ENCODE measurements at places on chromosomes 13 and 19.

- no peak for DNase-seq
These were observed 11.4 kb upstream of the PEPD start for GRCh38 chr19:33532859-33533460.

GRCh38 chr19:5973867-5974635, 3.9 kb downstream of the RANBP3 start:
- no peak for DNase-seq

DNA sequence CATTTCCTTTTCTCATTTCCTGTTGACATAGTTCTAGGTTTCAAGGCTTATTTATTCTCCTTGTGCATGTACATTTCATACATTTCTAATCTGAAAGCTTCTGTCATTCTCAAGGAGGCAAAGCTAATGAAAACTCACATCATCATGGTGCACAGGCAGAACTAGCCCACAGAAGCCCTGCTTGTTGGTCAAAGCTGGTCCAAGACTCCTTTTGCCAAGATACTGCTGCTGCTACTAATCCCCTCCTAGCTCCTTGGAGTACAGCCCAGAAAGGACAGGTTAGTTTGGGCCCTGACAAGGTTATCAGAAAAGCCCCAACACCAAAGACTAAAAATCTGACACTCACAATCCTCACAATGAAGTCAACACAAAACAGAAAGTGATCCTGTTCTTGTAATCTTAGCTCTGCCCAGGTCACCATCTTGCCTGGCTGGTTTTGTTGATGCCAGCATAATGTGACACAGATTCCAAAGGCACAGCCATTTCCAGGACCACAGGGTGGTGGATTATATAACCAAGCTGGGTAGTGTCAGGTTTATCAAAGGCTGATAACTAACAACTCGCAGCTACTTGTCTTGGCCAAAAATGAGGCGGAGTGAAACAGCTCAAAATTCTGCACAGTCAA, 417.4 kb downstream of the NDFIP2 start:
- no peak for DNase-seq

DNA sequence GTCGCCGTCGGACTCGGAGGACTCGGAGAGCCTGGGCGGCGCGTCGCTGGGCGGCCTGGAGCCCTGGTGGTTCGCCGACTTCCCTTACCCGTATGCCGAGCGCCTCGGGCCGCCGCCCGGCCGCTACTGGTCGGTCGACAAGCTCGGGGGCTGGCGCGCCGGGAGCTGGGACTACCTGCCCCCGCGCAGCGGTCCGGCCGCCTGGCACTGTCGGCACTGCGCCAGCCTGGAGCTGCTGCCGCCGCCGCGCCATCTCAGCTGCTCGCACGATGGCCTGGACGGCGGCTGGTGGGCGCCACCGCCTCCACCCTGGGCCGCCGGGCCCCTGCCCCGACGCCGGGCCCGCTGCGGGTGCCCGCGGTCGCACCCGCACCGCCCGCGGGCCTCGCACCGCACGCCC, 2.5 kb upstream of the GRWD1 start:
- peak; percentile 44 for DNase-seq

DNA sequence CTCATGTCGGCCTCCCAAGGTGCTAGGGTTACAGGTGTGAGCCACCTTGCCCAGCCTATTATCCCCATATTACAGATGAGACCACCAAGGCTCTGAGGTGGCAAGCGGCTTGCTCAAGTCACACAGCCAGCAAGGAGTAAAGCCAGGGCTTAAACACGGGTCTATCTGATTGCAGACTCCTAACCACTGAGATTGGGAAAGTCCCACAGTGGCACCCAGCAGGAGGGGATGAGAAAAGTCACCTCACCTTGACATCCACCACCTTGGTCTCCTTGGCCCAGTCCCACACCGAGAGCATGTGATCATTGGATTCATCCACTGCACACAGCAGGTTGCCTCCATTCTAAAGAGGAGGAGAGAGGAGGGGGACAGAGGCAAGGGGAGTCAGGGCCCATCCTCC, 9.5 kb downstream of the EML2 start:
- no peak for DNase-seq

DNA sequence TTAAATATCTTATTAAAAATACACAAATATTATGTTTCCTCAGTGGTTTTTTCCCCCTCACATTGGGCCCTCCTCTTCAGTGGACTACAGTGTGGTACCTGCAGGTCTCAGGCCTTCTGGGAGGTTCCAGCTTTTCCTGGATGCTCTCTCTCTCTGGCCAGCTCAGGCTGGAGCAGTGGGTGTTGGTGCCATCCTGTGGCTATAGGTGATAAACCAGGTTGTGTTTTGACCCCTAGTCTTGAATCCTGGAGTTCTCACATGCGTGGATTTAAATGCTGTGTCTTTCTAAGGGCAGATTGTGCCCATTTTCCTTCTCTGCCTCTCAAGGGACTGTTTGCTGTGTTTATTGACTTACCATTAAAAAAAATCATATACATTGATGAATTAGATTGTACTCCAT, 41.2 kb upstream of the ZNF527 start:
- DNase-seq: peak; percentile 5

DNA sequence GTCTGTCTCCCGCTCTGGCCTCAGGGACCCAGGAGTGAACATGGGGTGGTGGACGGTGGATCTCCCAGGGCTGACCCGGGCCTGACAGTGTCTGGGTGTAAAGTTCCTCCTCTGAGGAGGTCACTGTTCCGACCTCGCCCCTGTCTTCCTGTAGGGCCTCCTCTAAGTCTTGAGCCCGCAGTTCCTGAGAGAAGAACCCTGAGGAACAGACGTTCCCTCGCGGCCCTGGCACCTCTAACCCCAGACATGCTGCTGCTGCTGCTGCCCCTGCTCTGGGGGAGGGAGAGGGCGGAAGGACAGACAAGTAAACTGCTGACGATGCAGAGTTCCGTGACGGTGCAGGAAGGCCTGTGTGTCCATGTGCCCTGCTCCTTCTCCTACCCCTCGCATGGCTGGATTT, at the start of gene SIGLEC9:
TSS of gene SIGLEC9 (plus strand) at position 178 of the 400 bp plus-strand sequence. CDS start at position 247, 69 bp downstream.
- DNase-seq: no peak

DNA sequence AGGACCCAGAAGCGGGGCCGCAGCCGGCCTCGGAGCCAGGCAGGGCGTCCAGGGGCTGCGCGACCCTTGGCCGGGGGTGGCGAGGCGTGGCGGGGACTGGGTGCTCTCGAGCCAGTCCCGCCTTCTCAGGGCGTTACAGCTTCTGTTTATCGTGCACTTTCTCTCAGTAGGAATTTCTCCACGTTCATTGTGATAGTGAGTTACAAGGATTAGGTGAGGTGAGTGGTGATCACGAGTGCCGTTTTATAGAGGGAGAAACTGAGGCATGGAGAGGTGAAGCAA, 600 bp downstream of the AP1M1 start:
- DNase-seq: no peak

DNA sequence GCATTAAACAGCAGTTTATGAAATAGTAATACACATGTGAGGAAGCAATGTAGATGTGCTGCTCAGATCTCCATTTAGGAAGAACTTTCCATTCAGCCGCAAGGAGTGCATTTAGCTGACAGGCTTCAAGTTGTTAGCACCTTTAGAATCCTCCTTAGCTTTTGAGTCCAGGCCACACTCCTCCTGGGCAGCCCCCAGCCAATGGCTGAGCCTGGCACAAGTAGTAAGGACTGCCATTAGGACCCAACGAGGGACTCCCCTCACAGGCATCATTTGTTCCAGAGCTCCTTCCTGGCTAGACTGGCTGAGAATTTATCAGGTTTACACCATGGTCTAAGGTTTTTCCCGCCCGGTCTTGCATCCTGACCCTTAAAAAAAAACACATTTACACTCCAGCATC, 201.4 kb downstream of the DIAPH3 start:
- no peak for DNase-seq

DNA sequence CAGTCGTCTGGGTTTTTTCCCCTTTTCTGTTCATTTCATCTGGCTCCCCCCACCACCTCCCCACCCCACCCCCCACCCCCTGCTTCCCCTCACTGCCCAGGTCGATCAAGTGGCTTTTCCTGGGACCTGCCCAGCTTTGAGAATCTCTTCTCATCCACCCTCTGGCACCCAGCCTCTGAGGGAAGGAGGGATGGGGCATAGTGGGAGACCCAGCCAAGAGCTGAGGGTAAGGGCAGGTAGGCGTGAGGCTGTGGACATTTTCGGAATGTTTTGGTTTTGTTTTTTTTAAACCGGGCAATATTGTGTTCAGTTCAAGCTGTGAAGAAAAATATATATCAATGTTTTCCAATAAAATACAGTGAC, 9.3 kb downstream of the CALM3 start:
- no peak for DNase-seq

DNA sequence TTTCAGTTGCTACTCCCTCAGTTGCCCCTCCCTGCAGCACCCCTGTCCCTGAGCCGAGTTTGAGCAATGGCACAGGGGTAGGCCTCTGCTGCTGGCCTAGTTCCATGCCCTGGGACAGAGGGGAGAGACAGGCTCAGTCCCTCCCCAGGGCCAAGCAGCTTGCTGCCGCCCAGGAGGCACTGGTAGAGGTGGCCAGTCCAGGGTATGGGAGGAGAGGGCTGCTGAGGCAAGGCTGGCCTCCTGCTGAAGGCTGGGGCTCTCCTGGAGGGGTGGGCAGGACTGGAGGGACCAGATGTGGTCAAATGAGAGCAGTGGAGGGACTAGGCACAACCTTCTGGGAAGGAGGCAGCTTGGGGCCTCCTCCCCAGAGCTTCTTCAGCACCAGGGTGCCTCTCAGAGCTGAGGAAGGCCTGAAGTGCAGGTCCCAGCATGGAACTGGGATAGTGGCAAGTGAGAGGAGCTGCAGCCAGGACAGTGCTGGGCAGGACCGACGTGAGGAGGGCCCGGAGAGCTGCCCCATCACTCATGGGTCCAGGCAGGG, 29.8 kb upstream of the VSTM2B start:
- DNase-seq: no peak

- peak; percentile 3 for DNase-seq
These were observed 1617.1 kb downstream of the PCDH9 start for GRCh38 chr13:65613004-65613403.

- DNase-seq: no peak
These were observed 64.0 kb downstream of the ATP11A start for GRCh38 chr13:112753833-112754232.

DNA sequence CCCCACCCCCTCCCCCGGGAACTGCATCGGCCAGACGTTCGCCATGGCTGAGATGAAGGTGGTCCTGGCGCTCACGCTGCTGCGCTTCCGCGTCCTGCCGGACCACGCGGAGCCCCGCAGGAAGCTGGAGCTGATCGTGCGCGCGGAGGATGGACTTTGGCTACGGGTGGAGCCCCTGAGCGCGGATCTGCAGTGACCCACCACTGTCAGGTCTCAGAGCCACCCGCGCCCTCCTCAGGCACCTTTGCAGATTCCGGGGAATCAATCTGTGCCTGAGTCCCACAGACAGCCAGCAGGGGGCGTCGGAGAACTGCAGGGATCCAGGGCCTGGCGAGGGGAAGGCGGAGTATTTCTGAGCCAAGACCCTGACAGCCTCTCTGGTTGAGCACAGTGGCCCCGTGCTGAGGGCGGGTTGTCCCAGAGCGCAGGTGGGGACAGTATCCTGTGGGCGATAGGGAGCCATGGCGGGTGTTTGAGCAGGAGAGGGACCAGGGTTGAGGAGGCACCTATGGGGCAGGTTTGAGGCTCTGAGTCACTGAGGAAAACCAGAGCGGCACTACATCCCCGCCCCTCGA, 30.4 kb upstream of the CYP4F8 start:
- DNase-seq: peak; percentile 85

DNA sequence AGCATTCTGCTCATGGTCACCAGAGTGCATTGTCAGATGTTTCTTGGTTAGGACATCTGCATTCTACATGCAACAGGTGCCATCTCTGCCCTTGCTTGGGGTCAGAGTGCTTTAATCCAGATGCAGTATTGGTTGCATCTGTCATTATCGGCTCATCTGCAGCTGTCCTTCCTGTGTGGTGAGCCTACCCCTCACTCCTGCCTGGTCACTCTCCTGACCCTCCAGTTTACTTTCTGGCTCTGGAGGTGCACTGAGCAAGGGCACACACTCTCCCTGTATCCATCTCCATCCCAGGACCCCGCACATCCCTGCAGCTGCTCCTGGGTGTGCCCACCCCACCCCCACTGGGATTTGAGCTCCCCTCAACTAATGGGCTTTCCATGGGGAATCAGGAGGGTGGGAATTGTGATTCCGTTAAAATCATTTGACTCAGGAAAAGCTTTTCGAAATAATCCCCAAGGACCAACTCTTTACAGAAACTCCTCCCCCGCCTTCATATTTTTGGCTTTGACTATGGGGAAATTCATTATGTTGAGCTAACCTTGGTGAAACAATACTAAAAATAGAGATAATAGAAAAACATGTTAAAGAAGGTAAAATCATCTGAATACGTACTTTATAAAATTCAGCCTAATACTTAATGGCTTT, 70.2 kb downstream of the COL4A2 start:
- DNase-seq: no peak

- DNase-seq: no peak
These were observed 17.9 kb downstream of the GAS6 start for GRCh38 chr13:113845723-113846635.

DNA sequence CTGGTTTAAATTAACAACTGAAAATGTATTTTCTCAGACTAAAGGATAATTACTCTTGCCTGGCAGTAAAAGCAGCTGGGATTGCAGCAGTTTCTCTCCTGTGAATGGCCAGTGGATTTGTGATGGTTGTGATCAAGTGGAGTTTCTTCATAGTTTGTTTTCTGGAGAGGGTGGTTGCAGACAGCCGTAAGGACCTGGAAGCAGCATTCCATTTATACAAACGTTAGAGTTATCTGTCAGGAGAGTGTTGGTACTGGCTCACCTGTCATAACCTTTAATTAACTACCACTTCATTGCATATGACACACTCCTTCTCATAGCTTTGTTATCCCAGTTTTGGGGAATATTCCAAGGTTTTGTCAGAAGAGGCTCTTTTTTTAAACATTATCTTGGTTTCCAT, 258.4 kb upstream of the SLC10A2 start:
- no peak for DNase-seq

DNA sequence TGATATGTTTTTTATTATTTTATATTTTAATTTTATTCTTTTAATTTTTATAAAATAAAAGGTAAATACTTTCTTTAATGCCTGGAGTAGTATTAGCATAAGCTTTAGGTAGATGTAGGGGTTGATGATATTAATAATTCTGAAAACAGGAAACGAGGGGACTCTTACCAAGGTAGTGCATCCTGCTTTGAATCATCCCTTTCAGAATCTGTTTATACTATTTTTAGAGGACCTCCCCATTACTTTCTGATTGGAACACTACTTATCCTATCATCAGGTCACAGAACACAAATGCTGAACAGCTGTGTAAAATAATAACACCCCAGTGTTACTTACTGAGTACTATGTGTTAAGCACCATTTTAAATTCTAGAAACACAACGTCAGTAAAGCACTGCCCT, 27.3 kb downstream of the COG6 start:
- no peak for DNase-seq

DNA sequence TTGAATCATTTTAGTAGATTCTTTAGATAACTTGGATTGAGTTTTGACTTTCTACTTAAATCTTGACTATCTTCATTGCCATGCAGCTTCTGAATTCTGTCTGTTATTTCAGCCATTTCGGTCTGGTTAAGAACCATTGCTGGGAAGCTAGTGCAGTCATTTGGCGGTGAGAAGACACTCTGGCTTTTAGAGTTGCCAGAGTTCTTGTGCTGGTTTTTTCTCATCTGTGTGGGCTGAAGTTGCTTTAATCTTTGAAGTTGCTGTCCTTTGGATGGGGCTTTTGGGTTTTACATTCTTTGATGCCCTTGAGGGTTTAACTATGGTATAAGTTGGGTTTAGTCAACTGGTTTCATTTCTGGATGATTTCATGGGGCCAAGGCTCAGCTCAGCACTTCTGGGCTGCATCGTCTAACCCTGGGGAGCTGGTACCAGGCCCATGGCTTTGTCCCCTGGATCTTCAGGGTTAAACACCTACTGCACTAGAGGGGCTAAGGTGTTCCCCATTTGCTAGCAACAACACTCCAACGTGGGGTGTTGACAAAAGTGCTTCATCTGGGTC, 10.0 kb upstream of the IGFL2 start:
- no peak for DNase-seq

GRCh38 chr13:113096745-113097305, 8.8 kb upstream of the F7 start:
- DNase-seq: no peak

Data from NB4 (cell line).